T1000 (cell line): ENCODE measurements at places on chromosomes 6 and 20.

DNA sequence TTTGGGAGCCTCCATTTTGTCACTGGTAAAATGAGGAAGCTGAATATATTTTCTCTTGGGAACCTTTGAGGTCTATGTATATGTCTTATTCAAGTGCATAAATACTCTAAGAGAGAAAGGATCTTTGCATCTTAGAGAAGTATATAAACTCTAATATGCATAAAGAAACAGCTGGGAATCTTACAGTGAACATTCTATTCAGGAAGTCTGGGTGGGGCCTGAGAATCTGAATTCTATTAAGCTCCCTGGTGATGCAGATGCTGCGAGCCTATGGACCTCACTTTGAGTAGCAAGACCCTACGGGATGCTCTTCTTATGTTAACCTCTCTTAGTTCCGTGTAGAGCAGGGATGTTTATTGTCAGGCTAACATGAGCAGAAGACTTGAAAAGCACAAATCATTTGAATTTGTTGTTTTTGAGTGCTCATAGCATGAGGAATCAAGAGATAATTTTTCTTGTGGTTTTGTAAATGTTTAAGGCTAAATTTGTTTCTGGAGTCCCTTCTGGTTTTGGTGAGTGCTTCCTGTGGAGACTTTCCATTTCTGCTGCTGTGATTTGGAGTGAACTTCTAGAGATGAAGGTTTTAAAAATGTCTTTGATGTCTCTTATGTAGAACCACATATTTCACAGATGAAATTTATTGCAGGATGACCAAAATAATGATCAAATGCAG is 281.2 kb upstream of the JAG1 start:
- no peak for DNase-seq

- no peak for DNase-seq
Measured at GRCh38 chr6:81788748-81789147, 36.3 kb upstream of the TENT5A start.

- no peak for DNase-seq
Measured at GRCh38 chr6:44432227-44432626, 44.7 kb downstream of the CDC5L start.

DNA sequence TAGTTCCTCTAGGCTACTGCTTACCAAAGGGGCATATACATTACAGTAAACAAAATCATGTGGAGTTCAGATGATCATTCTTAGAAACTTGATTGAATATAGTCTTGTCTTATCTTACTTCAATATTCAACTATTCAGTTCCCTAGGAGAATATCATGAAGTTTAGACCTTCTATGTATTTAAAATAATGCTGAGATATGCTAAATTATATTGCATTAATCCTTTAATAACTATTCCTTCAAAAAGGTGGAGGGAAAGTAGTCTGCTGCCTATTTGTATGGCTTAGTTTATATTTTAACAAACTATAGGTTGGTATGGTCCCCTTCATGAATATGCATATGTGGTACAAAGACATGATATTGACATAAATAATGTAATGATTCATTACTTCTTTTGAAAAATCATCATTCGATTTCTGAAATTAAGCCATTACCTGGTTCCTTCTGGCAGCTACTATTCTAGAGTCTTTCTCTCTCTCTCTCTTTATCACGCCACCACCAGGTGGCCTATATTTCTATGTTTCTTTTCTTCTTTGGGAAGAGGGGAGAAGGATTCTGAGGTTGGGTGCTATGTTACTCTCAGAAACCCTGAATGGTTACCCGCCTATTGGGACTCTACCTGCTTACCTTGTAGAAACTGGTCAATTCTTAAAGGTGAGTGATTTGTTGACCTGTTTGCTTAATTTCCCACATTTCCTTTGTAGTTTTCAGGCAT is 855.8 kb downstream of the HACE1 start:
- DNase-seq = no peak

- no peak for DNase-seq
Measured at GRCh38 chr6:54236984-54237383, 71.3 kb upstream of the TINAG start.

DNA sequence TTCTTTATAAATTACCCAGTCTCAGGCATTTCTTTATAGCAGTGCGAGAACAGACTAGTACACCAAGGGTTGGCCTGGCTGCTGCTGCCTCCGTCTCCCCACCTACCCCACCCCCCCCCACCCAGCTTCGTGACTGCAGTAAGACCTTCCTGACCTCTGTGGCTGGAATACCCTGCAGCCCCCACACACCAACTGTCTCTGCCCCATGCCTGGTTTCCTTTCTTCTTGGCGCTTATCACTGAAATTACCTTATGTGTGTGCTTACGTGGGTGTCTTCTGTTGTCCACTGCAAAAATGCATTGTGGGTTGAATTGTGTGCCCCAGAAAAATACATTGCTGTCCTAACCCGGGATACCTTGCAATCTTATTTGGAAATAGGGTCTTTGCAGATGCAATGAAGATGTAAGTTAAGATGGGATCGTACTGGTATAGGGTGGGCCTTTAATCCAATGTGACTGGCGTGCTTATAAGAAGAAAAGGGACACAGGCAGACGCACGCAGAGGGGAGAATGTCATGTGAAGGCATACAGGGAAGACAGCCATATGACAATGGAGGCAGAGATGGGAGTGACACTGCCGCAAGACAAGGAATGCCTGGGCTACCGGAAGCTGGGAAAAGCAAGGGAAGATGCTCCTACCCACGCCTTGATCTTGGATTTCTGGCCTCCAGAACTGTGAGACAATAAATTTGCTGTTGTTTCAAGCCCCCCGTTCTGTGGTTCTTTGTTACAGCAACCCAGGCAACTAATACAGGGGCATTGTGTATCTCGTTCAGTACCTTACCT is 15.4 kb downstream of the SYNJ2 start:
- no peak for DNase-seq

DNA sequence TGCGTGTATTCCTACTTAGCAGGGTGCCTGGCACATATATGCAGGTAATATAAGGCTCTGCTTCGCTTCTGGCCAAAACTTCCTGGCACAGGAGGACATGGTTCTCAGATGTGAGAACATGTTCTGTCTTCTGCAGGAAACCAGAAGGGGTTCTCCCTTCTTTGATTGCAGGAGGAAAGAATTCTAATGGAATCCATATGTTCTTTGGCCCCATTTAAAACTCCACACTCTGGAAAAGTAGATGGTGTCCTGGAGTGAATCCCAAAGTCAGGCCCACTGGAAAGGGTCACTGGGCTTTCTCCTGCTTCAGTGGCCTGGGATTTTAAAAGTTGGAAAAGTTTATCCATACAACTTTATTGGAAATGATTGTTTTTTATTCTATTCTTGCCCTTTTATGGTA is 16.4 kb upstream of the CYP24A1 start:
- DNase-seq = no peak

DNA sequence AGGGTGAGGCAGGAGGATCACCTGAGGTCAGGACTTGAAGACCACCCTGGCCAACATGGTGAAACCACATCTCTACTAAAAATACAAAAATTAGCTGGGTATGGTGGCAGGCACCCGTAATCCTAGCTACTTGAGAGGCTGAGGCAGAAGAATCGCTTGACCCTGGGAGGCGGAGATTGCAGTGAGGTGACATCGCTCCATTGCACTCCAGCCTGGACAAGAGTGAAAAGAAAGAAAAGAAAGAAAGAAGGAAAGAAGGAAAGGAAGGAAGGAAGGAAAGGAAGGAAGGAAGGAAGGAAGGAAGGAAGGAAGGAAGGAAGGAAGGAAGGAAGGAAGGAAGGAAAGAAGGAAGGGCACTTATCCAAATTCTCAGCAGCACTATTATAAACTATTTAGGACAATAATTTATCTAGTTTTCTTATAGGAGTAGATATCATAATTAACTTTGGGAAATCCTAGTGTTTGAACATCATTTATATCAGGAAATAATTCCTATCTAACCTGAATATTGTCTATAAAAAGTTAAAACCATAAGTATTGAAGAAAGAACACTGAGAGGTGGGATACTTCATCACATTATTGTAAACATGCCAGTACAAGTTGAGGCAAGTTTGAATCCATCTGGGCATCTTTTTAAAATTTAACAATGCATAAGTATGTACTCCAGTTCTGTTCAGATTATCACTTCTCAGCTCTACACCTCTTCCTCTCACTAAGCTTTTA is 305.5 kb downstream of the SLC35F1 start:
- no peak for DNase-seq

DNA sequence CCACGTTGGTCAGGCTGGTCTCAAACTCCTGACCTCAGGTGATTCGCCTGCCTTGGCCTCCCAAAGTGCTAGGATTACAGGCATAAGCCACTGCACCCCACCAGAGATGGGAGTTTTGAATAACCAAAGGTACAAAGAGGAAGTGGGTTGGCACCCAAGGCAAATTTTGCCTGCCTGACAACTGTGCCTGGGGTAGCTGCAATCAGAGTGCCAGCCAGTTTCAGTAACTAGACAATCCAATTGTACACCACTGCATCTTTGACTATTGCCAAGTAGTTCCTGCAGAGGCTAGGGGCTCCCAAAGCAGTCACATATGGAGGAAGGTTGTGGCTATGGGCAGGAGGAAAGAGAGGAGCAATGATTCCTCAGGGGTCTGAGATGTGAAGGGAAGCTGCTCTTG is 16.6 kb downstream of the ZC3H12D start:
- no peak for DNase-seq

DNA sequence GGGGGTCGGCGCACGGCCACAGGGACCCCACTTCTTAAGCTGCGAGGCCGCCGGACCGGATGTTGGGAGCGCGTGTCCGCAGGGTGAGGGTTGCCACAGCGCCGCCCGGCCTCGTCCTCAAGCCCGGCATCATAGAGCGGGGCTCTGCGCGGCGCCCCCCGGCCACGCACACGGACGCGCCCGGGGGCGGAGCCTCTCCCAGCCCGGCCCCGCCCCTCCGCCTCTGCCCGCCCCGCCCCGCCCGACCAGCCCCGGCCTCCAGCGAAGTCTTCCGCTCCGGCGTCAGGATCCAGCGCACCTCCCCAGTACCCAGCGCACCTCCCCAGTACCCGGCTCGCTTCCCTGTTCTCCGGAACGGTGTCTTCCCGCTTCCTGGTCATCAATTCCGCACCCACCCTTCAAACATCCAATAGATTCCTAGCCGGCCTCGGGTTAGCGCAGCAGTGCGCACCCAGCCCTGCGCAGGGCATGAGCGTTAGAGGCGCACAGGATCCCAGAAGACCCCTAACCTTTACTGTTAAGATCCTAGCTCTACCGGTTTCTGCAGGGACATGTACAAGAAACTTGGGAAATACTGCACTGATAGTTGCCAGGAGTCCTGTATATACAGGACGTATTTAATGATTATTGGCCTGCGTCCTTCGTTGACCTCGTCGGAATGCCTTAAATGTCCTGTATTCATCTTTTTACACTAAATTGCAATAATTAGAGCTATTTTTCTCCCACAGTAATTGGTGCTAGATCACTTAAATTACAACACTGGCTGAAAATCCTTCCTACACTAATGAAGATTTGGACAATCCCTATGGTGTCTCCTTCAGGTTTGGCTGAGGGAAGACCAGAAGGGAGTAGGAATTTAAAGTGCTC is 535 bp upstream of the DNAAF9 start:
- DNase-seq = peak; percentile 51

DNA sequence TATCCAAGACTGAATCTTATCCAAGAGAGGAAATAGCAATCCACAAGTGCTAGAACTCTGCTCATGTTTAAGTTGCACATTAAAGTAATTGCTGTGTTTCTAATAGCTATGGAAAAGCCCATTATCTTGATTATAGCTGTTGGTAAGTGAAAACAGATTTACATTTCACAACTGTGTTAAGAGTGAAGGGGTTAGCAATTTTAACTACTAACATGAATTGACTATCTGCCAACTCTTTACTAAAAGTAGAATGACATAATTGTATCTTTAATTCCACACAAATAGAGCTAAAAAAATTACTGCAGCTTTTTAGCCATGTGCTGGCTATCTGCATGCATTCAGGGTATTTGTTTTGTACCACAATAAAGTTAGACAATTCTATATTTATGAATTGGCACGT is 277.9 kb upstream of the IRAK1BP1 start:
- no peak for DNase-seq

DNA sequence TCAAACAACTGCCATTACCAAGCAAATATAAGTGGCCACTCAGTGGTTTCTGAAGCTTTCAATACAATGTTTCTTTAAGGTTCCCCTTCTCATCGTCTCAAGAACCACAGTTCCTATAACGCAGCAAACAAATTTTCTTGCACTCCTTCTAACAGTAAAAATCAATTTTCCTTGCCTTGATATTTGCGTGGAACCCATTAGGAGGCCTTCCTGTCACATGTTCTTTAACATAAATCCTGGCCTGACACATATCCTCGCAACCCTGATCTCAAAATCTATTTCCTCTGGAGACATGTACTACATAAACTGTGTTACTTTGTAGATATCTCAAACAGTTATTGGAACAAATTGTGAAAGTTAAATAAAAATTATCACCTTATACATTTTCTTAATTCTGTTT is 65.9 kb upstream of the MANEA start:
- DNase-seq = no peak

DNA sequence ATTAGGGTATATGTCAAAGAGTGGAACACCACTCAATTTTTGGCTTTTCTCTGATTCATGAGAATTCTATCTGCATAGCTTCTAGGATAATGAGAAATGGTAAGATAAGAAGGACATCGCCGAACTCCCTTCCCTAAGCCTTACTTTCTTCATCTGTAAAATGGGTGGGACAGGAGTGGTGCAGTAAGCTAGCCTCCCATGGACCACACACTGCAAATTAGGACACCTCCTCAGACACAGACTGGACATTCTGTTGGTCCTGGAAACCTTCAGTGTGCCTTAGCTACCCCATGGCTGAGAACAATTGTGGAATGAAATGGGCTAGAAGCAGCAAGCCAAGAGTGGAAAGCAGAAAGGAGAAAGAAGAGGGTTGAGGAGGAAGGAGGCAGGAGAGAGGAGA is 89.6 kb downstream of the BMP7 start:
- no peak for DNase-seq

- DNase-seq = no peak
Measured at GRCh38 chr6:4010048-4010447, 68.9 kb downstream of the FAM217A start.

- no peak for DNase-seq
Measured at GRCh38 chr6:4268171-4268570, 132.8 kb upstream of the ECI2 start.

DNA sequence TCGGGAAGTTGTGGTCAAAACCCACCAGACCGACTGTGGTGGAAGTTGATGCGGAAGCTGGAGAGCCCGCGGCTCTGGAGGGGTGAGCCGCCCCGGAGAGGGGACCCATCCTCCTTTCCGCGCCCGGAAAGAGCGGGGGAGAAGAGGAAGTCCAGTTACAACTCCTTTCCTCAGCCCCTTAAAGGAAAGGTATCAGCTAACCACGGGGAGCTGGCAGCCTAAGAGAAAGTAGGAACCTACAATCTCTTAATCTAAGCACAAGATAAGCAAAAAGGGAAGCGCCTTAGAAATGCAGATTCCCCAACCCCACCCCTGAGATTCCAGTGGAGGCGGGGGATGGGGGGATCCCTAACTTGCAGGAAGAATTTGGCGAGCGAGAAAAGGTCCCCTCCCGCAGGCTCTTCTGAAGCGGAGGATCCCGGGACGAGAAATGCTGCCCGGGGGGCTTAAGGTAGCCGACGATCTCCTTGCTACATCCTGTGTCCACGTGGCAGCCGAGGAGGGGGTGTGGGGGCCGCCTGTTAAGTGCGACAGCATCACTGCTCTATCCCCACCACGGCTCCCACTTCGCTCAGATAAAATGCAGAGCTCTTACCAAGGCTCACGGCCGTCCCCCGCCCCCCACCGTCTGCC is 87.5 kb downstream of the ZFP64 start:
- peak; percentile 16 for DNase-seq

GRCh38 chr20:62018437-62019143 is 47.1 kb downstream of the TAF4 start:
- DNase-seq = no peak

- no peak for DNase-seq
Measured at GRCh38 chr6:78093906-78094305, 441.1 kb downstream of the MEI4 start.
